Skin of body (tissue), 3 donors: ENCODE measurements at places on chromosomes 11 and 22. TPM values are rescaled to one million over a fixed set of nuclear protein-coding genes. Genes with fewer than 3 reads are reported as not detected.

Gene PLCB3
- total RNA-seq = 17.4 TPM

Gene LMNTD2
- total RNA-seq = 0.69 TPM

Gene OR2AG2
- total RNA-seq = 0.10 TPM

Gene IL10RA
- total RNA-seq = 9.1 TPM

Gene CFAP300
- total RNA-seq = 4.6 TPM

Gene HORMAD2
- not detected for total RNA-seq

Gene P2RY6
- total RNA-seq = 0.99 TPM

Gene IL17REL
- not detected for total RNA-seq

Gene CRYAB
- total RNA-seq = 43.2 TPM

Gene SDHAF2
- 33.3 TPM for total RNA-seq

Gene NRGN
- 0.39 TPM for total RNA-seq

Gene LRRC55
- total RNA-seq = 0.89 TPM

Gene TENM4
- total RNA-seq = 27.2 TPM

Gene WBP2NL
- 2.6 TPM for total RNA-seq

Gene MB
- total RNA-seq = 21.4 TPM

Gene SLC22A8
- not detected for total RNA-seq

Gene CNIH2
- total RNA-seq = 0.59 TPM

Gene C22orf31
- 0.20 TPM for total RNA-seq

Gene LRRC10B
- total RNA-seq = 0.49 TPM

Gene KRTAP5-8
- 2.5 TPM for total RNA-seq
